ENCODE measurements at places on chromosomes 7 and 10.

DNA sequence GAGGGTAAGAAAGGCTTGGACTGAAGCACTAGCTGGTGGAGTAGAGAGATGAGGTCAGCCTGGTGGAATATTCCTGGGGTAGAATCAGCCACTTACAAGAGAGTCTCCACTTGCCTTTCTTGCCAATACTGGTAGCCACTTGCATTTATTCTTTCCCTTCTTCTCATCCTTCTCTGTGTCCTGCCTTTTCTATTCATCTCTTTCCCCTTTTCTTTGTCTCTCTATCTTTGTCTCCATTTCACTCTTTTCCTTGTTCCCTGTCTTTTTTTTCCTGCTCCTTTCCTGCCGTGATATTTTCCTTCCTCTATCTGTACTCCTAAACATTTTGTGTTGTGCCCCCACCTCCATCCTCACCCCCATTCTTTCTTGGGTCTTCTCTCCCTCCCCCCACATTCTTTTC, 214.3 kb downstream of the LRMDA start:
- DNase-seq = no peak

DNA sequence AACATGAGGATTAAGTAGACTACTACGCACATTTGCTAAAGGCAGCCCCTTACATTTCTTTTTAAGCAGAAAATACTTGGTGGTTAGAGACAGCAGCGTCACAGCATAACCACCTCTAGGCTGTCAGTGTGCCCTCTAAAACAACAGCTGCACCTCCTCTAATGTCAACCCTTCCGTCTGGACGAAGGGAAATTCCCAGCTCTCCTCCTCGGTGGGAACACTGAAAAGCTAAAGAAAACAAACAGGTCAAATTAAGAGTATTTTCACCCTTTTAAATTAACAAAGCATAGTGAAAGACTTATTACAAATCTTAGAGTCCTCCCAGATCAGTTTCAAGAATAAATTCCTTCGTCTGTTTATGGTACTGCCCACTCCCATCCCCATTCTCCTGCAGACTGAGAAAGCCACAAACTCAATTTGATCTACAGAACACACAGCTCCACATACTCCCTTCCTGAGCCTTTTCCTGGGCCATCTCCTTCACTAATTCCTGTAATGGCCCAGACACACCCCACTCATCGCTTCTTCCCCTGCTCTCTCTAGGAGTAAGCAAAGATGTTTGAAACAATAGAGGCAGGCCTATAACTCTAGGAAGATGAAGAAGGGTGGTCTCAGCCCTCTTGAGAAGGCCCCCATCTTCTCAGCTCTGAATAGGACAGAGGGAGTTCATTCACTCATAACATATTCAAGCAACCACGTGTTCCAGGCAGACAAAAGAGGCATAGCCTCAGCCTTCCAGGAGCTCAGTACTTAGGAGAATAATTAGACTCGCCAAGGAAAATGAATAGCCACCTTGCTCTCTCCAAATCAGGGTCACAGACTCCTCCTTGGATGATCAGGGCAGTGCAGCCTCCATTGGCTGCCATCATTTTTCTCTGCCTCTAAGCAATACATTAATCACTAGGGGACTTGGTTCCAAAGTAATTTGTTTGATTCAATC, 47.5 kb upstream of the HNRNPH3 start:
- no peak for DNase-seq

- no peak for DNase-seq
These were observed 3.7 kb upstream of the HOXA10 start for GRCh38 chr7:27177795-27178320.

DNA sequence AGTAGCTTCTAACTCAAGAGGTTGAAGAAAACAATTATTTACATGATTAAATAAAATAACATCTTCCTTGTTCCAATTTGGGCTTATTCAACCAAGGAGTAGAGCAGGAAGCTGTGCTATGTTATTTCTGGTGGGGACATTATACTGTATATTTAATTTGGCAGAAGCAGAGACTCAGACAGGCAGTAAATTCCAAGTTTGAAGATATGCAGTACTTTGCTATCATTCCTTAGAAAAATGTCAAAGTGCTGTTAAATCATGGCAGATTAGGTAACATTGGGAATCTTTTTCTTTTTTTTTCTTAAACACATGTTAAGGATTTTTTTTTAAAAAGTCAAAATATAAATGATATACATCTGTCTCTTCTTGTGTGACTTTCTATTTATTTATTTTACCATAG, 190.1 kb downstream of the SUGCT start:
- no peak for DNase-seq

GRCh38 chr10:61452151-61452651, 980 bp downstream of the TMEM26 start:
- DNase-seq = no peak

DNA sequence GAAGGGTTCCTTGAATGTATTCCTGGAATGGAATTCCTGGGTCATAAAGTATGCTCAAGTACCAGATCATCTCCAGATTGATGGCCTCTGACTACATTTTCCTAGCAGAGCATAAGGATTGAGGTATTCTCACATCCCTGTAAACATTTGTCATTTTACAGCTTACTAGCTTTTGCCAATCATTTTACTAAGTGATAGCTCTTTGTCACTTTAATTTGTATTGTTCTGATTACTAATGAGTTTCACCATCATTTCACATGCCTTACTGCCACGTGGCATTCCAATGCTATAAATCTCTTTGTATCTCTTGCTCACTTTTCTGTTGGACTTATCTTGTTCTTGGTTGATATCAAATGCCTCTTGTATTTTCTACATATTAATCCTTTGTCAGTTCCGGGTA, 68.6 kb upstream of the CACNB2 start:
- no peak for DNase-seq

- no peak for DNase-seq
These were observed 8.3 kb downstream of the SLC37A3 start for GRCh38 chr7:140390034-140390433.

DNA sequence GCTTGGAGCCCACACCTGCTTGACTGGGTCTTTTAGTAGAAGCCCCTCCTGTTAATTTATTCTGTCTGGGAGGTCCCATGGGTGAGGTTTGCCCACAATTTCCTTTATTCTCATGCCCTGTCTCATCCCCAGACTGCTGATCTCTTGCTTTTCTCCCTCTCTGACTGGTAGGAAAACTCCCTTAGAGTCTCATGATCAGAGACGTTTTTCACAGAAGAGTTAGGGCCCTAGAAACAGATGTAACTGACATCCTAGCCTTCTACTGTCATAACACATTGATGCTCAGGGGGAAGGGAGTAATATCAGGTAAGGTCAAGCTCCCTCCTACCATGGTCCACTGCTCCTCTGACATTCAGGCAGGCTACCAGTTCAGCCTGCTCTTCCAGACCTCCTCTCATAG, 43.7 kb upstream of the WASL start:
- DNase-seq = no peak

GRCh38 chr10:103552856-103553742, 59.6 kb downstream of the NEURL1 start:
- no peak for DNase-seq

DNA sequence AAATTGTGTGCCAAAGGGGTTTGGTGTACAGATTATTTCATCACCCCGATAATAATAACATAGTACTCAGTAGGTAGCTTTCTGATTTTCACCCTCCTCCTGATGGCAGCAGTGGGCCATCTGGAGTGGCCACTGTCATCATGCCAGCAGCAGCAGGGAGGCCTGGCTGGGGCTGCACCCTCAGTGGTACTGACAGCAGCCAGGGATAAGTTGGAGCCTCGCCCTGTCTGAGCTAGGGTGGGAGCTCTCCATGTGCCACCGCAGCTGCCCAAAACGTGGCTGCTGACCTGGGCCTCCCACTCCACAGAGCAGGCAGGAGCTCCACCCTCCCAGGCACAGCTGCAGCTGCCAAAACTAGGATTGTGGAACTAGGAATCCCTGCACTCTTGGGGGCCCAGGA, 700.8 kb upstream of the KCND2 start:
- no peak for DNase-seq

- DNase-seq = no peak
These were observed 26.6 kb upstream of the DOCK1 start for GRCh38 chr10:126878594-126878993.

DNA sequence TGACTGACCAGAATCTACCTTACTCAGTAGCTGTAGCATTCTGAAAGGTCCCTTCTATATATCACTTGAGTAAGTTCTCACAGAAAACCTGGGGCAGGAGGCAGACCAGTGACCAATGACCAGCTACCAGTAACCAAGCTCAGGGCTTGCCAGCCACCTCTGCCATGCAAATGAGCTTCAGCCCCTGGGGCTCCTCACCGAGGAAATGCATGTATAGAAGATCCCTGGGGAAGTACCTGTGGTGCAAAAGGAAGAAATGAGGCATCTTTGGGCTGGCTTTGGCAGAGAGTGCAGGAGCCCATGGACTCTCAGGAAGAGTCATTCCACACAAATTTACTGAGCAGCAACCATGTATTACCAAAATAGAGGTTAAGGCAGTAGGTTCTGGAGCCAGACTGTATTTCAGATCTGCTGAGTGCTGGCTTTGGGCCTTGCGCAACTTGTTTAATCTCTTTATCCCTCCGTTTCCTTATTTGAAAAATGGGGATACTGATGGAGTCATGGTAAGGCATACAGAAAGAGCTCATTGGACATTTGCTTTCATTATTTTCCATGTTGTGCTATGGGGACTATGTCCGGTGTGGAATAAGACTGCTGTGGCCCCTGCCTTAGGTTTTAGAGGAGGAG, 41.1 kb upstream of the FAM204A start:
- DNase-seq = no peak

- DNase-seq = no peak
These were observed 135.3 kb downstream of the PTPN20 start for GRCh38 chr10:47046321-47047126.

DNA sequence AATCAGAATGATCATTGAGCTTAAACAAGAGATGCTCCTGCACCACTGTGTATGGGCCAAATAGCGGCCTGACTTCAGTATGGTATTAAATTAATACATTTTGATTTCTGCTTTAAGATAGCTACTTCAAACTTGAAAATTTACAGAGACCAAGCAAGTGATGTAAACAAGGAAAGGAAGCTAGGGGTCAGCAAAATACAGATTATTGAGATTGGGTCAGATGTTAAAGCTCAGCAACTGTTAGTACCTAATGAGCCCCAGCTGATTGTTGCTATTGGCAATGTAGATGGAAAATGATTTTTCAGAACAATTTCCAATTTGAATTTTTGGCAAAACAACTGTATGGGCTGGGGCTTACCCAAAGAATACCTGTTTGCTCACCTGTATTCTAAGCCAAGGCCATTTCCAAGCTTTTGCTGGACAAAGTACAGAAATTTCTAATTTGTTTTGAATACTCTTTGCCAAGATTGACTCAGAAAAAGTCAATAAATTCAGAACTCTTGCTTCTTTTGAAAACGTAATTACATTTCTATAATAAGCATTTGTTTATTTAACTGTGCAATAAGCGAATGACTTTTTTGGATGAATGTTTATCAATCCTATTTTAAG, 23.0 kb upstream of the DLD start:
- no peak for DNase-seq

- DNase-seq = no peak
These were observed 134.1 kb downstream of the LRMDA start for GRCh38 chr10:75565286-75566251.

DNA sequence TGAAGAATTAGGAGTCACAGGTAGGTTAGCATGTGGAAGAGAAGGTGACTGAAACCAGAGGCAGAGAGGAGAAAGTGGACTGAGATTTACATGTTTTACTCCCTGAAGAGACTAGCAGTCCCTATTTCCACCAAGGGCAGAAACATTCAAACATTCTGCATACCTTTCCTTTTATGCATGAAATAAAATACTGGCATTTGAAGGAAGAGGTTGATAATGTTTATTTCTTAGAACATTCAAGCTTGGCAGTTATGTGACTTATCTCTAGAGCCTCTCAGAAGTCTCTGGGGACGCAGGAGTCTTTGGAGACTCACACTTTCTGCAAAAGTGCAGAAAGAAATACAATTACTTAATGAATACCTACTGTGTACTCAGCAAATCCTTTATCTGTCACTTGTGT, 507.1 kb upstream of the C7orf33 start:
- no peak for DNase-seq

DNA sequence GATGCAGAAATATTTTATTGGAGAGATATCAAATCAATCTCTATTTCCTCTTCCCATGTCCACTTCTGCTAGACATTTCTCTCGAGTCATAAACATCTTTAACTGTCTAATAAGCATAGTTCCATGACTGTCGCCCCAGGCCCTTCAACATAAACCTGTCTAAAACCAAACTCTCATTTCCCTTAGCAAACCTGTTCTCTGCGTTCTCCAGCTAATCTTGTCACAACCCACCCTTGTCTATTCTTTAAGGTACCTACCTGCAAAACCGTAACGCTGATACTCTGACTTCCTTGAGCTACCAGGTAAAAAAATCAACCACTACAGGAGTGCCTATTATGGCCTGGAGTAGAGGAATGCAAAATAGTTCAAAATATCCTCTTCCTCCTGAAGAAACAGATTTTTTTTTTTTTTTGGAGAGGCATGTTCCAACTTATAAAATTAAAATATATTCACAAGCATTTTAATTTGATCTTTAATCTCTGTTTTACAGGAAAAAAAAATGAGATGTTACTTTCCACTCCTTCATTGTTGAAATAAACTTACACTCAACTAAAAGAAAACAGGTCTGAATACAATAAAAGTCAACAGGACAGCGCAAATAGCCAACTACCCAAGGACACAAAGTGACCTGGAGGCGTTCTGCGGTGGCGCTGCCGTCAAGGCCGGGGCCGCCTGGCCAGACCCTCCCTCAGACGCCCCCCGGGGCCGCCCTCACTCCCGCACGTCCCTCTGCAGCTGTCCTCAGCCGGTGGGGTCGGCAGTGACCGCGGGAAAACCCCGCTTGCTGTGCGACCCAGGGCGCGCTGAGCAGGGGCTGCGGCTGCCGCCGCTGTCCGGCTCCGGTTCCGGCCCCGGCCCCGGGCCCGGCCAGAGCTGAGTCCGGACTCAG, 765 bp downstream of the SLC25A40 start:
- no peak for DNase-seq

- no peak for DNase-seq
These were observed 411.6 kb downstream of the PARD3 start for GRCh38 chr10:34403512-34403911.

DNA sequence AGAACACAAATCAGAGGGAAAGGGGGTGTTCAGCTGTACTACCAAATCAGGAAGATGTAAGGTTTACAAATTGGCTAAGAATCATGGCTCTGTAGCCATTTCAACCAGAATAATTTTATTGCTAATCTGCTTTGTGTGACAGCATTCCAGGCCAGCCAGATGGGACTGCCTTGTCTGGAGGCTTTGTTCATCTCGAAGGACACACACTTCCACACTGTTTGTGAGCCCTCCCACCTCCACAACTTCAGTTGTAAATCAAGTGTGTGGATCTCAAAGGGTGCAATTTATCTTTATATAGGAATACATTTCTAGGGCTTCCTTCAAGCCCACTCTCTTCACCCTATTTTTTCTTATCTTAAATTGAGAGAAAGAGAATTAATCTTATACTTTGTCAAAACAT, 6.9 kb upstream of the OIT3 start:
- no peak for DNase-seq

- DNase-seq = no peak
These were observed 128.9 kb upstream of the FRMD4A start for GRCh38 chr10:14459665-14460064.

- no peak for DNase-seq
These were observed 497.3 kb downstream of the INHBA start for GRCh38 chr7:41205600-41205999.

GRCh38 chr10:57716884-57717283, 550.8 kb downstream of the IPMK start:
- no peak for DNase-seq

GRCh38 chr10:110591760-110592159, 24.3 kb downstream of the SMC3 start:
- DNase-seq = no peak

GRCh38 chr10:119715628-119716505, 10.0 kb upstream of the INPP5F start:
- DNase-seq = no peak

All from stimulated activated CD4-positive, alpha-beta T cell treated with anti-CD3 and anti-CD28 coated beads, Interleukin-2, amount 100 ng/mL, for 24 hours (primary cell).